ENCODE measurements at places on chromosomes 1 and 21. TPM values are rescaled to one million over a fixed set of nuclear protein-coding genes. Genes with fewer than 3 reads are reported as not detected.

DNA sequence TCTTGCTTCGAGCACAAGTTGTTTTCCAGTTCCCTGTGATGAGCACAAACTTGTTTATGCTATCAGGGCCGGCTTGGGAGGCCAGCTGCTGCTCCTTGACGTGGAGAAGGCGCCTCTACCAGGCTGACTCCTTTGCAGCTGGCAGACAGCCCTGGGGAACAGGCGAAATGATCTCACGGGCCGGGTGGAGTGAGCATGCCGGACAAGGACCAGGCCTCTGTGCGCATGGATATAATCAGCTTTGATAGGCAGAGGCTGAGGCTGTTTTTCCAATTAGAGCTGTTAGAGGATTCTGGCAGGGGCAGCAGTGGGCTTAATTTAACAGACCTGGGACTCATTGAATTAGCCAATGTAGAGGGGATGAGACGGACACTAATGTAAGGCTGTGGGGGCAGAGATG, 38.9 kb downstream of the FAM163A start:
- DNase-seq = no peak

Gene KCNA2
- 0.02 TPM for total RNA-seq

Gene CLCA1
- total RNA-seq = not detected

DNA sequence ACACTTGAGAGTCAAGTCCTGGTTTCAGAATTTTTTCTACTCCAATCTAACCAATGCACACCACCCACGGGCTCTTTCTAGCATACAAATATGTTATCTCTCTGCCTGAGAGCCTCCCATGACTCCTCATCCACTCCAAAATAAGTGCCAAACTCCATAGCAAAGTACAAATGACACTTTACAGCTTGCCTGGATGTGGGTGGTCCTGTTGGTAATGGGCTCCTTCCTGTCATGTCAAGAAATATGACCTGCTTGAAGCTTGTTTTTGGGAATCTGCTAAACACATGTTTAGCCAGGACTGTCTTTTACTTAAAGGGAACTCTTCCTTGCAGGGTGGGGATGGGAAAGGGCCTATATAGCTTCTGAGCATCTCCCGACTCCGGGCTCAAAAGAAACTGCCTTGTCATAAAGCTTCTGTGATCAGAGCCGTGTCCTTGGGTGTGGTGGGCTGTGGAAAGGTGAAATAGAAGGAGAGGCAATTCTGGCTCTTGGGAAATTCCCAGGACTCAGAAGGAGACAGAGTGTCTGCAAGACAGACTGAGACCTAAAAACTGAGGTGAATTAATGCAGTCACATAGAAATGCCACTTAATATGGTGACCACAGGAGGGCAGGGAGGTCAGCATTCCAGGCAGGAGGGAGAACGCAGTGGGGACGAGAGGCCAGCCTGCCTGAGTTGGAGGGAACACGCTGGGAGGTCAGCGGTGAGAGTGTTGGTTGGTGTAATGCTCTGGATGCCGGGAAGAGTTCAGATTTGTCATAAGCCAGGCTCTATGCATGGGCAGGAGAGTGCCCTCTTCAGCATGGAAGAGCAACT, 6.1 kb upstream of the IGFN1 start:
- peak; percentile 95 for DNase-seq

- no peak for DNase-seq
Observed at GRCh38 chr1:157226739-157227138, 88.5 kb upstream of the ETV3 start.

DNA sequence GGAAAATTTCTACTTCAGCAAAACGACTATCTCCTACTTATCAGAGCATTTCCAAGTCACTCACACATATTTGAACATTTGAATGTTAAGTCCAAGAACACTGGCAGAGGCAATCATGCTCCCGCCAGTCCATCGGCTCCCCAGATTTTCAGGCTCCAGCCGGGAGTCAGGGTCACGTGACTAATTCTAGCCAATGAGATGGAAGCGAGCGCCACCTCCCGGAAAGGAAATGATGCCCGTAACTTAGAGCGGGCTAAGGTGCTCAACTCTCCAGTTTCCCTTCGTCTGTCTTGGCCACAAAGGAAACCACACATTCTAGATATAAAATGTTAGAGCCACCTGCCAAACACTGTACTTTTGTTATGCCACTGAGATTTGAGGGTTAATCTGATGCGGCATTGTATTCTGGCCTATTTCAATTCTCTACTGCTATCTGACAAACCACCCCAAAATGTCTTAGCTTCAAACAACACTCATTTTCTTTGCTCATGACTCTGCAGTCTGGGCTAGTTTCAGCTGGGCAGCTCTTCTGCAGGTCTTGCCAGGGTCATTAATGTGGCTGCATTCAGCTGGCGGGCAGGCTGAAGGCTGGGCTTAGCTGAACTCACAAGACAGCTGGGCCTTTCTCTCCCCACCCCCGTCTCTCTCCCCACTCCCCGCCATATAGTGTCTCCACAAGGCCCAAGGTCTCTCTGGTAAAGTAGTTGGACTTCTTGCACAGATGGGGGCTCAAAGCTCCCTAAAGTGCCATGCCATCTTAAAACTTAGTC, 16.5 kb upstream of the LHX4 start:
- peak; percentile 39 for DNase-seq

Gene FCRL1
- not detected for total RNA-seq

DNA sequence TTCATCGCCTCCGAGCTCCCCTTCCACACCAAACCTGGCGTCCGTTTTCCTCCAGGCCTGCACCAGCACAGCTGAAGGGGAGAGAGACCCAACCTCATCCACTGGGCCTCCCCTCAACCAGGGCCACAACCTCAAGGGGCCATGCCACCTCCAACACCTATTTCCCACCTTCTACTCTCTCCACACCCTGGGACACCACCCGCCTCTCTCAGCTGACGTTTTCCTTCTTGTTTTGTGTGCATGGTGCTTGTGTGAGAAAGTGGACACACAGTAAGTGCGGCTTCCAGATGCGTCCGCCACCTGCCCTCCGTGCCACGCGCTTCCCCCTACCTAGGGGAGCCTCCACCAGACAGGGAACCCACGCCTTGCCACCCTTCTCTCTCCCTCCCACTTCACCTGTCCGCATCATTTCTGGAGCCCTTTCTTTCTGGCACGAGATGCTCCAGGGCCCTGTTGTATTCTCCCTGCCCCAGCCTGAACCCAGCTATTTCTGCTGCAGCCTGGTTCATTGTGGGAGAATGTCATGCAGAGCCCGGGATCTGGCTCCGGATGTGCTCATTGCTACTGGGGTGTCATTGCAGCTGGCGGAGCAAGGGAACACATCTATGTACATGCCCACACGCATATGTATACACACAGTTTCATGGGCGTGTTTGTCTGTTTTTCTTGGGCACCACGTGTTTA, 1.3 kb upstream of the GNB1 start:
- DNase-seq = no peak

Gene NMNAT2
- 3.1 TPM for total RNA-seq

Gene SELL
- total RNA-seq = not detected

GRCh38 chr1:69930396-69930795, 275.0 kb downstream of the LRRC40 start:
- DNase-seq = no peak

- peak; percentile 96 for DNase-seq
Observed at GRCh38 chr1:247367786-247368422, 36.2 kb upstream of the ZNF496 start.

DNA sequence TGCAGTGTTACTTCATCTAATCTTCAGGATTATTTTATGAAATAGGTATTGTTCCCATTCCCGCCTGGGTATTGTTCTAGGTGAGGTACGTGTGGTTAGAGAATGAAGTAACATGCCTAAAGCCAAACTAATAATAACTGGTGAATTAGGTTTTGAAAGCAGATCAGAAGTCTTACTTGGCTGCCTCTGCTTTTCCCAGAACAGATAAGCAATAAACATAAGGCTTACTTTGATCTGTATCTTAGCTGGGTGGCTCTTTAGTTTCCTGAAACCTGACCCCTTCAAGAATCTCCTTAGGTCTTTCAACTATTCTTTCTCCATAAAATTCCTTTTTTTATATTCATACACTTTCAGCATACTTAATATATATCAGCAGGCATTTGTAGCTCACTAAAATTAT, 65.3 kb downstream of the VAV3 start:
- DNase-seq = no peak

GRCh38 chr1:202010180-202011015, at the start of gene ELF3:
Gene ELF3, plus strand, starts transcription at chr1:202010587. Its CDS starts 550 bp downstream, at chr1:202011137.
- peak; percentile 76 for DNase-seq

Gene RAB42
- not detected for total RNA-seq

Gene PTPRU
- 3.0 TPM for total RNA-seq

DNA sequence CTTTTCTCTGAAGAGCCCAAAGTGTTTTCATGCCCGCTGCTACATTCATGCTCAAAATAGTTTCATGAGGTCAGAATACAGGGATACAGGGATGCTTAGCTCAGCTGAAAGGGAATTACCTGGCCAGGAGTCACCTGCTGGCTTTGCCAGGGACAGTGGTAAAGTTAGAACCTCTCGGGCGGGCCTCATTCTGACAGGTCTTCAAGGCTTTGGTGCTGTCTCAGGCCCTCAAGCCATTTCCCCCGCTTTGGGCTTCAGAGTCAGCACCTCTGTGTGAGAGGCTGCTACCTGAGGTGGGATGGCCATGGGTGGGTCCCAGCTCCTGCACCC, 5.5 kb downstream of the RASSF5 start:
- DNase-seq = no peak

Gene HOOK1
- not detected for total RNA-seq

DNA sequence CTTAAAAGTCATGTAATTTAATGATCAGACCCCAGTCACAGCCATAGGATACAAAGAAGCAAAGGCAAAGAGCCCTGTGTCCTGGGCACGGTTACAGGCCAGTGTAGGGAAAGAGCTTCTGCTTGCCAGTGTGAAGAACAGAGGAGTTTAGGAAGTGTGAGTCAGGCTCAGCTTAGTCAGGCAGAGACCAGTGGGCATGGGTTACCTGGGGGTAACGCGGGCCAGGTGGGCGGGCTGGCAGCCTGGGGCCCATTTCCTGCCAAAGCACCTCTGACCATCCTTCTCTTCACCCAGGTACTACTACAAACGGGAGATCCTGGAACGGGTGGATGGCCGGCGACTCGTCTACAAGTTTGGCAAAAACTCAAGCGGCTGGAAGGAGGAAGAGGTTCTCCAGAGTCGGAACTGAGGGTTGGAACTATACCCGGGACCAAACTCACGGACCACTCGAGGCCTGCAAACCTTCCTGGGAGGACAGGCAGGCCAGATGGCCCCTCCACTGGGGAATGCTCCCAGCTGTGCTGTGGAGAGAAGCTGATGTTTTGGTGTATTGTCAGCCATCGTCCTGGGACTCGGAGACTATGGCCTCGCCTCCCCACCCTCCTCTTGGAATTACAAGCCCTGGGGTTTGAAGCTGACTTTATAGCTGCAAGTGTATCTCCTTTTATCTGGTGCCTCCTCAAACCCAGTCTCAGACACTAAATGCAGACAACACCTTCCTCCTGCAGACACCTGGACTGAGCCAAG, 4.7 kb downstream of the ELF3 start:
- DNase-seq = no peak

DNA sequence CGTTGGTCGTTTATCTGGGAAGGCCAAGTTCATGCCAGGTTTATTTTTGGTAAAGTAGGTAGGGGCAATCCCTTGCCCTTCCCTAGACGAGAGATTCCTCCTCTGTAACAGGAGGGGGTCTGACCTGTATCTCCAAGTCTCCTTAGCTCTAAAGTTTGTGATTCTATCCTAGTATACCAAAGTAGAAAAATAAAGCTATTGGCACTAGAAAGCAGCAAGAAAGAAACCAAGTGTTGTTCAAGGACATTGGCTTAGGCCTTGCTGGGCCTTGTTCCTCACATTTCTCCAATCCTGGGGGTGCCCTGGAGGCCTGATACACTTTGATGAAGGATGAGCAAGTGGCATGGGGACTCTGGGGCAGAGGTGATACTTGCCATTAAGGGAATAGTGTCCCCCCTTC, 814 bp downstream of the MTARC2 start:
- DNase-seq = no peak
